ENCODE measurements at places on chromosomes 4 and X.

GRCh38 chr4:185341377-185341776 is 54.3 kb downstream of the LRP2BP start:
- no peak for DNase-seq

- DNase-seq, result no peak
Measured at GRCh38 chrX:19745077-19745476, 142.3 kb downstream of the SH3KBP1 start.

DNA sequence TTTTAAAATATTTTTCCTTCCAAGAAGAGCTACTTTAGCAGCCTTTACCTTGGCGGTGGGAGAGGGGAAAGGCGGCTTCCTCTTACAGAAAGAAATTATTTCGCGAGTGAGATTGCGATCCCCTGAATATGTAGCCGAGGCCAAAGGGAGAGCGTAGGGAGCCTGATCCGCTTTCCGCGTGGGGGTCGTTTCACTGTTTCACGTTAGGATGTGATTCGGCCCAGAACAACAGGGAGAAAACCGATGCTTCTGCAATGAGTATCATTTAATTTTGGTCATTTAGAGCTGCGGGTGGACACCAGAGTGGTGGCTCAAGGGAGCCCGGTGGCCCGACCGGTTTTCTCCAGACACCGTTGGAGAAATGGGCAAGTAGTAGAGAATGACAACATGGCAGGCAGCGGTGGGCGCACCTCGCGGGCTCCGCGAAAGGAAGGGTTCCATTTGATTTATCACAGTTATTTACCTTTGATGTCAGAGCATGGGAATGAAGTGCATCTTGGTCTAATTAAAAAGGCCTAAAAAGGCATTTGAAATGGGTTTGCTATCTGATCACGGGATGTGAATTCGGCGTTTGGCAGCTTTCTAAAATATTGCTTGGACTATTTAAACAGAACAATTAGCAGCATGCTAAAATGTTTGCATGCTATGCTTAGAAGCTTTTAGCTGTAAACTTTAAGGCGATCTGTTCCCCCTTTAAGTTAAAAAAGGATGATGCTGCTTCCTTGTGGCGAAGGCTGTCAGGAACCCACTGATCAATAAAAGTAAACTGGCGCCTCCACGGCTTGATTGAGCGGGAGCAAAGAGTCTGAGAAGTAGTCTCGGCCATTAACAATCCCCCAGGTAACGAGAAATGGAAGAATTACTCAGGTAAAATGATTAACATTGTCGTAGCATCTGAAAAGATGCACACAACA is 2.0 kb upstream of the PCDH19 start:
- DNase-seq, result no peak

- DNase-seq, result no peak
Measured at GRCh38 chr4:139907001-139907809, 241.6 kb downstream of the MGST2 start.

DNA sequence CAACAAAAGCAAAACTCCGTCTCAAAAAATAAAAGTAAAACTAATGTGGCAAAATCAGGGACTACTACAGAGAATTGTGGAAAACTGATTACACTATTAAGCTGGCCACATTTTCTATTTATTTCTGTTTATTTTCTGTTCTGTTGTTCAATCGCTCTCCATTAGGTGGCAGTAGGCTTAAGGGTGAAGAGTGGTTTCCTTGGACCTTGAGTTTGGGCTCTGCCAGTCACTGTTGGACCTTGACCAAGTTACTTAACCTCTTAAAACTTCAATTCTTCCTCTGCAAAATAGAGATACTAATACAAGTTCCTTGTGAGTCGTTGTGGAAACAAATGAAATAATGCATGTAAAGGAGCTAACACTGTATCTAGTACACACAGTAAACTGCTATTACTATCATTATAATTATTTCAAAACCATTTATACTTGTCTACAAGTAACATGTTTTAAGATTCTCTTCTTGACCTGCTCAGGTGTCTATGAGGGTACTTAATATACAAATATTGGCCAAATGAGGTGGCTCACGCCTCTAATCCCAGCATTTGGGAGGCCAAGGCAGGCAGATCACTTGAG is 15.2 kb downstream of the HSD17B11 start:
- no peak for DNase-seq

GRCh38 chrX:3218442-3218841 is 128.0 kb downstream of the MXRA5 start:
- DNase-seq, result no peak

DNA sequence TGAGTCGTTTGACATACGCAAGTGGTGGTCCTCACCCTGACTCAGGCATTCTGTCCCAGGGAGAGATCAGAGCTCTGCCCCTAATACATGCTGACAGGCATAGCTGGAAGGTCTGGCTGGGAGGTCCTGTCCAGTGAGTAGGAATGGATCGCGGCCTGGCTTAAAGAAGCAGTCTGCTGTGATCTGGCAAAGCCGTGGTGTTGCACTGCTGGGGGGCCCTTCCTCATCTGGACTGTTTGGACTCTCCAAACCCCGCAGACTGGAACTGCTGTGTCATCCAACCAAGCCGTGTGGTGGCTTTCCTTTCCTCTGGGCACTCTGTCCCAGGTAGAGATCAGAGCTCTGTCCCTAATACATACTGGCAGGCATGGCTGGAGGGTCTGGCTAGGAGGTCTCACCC is 64.3 kb upstream of the MAGEB16 start:
- no peak for DNase-seq

GRCh38 chr4:13562876-13563275 is 18.6 kb upstream of the NKX3-2 start:
- DNase-seq, result no peak

Data from stimulated activated CD4-positive, alpha-beta T cell treated with anti-CD3 and anti-CD28 coated beads, Interleukin-15, amount 100 ng/mL, for 1 hour (primary cell).